ENCODE measurements at places on chromosomes 11 and 22.

DNA sequence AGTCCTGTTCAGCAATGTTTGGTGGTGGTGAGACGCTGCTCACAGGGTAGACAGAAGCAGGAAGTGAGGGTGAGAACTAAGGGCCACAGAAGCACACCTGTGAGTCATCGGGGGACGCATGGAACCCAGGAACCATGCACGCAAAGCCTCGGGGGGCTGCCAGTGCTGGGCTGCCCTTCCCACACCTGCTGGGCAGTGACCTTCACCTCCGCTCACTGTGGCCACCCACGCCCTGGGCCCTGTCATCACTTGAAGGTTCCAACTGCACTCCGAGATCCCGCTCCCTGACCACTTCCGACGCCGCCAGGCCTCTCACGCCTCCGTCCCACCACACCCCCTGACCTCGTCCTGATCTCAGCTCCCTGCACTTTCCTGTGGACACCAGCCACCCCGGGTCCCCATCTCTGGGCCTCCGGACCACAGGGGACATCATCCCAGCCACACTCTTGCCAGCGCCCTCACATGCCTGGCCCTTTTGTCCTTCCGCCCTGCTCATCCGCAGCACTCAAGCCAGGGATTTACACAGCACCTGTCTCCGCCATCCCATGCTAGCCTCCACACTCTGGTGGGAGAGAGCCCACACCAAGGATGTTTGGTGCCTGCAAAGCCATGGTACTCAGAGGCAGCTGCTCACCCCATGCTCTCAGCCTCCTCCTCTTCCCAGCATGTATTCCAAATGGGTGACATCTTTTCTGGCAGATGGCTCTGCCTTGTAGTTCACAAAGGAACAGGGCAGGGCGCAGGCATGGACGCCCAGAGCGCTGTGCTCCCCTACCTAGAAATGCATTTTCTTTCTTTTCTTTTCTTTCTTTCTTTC, 23.1 kb upstream of the ATXN10 start:
- no peak for DNase-seq

GRCh38 chr22:27896245-27896644, 22.8 kb downstream of the PITPNB start:
- DNase-seq: no peak

DNA sequence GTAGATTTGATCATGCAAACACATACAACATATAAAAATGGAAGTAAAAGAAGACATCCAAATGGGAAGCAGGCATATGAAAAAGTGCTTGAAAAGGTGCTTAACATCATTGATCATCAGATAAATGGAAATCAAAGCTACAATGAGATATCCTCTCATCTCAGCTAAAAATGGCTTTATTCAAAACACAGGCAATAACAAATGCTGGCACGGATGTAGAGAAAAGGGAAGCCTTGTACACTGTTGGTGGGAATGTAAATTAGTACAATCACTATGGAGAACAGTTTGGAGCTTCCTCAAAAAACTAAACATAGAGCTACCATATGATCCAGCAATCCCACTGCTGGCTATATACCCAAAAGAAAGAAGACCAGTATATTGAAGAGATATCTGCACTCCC, 549 bp upstream of the TCN1 start:
- DNase-seq: no peak

DNA sequence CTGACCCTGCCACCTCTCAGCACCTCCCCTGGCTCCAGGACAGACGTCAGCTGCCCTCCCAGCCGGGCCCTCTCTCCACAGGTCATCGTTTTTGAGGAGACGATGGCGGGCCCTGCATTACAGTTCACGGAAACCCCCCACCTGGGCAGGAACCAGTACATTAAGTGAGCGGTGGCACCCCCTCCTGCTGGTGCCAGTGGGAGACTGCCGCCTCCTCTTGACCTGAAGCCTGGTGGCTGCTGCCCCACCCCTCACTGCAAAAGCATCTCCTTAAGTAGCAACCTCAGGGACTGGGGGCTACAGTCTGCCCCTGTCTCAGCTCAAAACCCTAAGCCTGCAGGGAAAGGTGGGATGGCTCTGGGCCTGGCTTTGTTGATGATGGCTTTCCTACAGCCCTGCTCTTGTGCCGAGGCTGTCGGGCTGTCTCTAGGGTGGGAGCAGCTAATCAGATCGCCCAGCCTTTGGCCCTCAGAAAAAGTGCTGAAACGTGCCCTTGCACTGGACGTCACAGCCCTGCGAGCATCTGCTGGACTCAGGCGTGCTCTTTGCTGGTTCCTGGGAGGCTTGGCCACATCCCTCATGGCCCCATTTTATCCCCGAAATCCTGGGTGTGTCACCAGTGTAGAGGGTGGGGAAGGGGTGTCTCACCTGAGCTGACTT, 37.0 kb downstream of the B3GAT1 start:
- DNase-seq: no peak

DNA sequence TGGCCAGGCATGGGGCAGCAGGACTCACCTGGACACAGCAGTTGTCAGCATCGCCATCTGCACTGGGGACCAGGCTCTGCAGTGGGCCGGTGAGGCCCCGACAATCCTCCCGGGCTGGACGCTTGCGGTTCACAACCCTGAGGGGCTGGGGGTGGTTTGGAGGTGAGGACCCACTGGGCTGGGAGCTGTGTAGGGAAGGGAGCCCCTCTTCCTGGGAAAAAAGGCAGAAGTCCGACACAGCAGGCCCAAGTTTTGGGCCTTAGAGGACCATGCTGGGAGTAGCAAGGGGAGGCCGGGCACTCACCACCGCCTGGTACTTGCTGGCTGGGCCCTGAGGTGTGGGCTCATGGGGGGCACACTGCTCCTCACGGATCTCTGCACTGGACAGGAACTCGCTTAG, 39.8 kb upstream of the KCNJ11 start:
- no peak for DNase-seq

DNA sequence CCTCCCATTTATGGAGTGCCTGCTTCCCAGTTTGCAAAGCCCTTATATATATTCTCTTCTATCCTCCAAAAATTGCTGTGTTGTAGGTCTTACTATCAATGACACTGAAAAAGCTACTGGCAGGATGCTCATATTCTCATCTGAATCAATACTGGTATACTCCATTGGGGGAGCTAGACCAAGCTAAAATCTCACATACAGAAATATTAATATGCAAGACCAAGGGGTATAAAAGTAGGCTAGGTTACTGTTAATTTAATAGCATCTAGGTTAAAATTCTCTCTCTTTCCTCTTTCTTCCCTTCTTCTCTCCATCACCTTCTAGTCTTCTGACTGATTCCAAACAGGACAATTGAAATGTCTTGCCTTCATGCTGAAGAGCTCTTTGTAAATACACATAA, 17.1 kb upstream of the BDNF start:
- DNase-seq: no peak

DNA sequence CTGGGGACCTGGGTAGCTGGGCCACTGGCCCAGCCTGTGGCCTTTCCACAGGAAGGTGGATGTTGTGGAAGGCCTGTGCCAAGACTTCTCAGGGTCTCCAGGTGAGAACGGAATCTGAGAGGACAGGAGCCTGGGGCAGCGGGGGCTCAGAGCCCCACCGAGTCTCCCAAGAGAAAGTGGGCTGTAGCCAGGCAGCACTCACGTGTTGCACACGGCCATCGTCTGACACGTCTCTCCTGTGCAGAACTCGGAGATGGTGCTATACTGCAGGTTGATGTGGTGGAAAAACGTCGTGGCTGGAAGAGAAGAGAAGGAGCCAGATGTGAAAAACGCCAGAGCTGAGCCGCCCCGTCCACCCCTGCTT, 6.4 kb downstream of the MOB2 start:
- no peak for DNase-seq

- no peak for DNase-seq
These were observed 58.1 kb downstream of the CHRDL2 start for GRCh38 chr11:74672956-74673692.

- no peak for DNase-seq
These were observed 746.4 kb downstream of the BRD1 start for GRCh38 chr22:49081261-49081666.

DNA sequence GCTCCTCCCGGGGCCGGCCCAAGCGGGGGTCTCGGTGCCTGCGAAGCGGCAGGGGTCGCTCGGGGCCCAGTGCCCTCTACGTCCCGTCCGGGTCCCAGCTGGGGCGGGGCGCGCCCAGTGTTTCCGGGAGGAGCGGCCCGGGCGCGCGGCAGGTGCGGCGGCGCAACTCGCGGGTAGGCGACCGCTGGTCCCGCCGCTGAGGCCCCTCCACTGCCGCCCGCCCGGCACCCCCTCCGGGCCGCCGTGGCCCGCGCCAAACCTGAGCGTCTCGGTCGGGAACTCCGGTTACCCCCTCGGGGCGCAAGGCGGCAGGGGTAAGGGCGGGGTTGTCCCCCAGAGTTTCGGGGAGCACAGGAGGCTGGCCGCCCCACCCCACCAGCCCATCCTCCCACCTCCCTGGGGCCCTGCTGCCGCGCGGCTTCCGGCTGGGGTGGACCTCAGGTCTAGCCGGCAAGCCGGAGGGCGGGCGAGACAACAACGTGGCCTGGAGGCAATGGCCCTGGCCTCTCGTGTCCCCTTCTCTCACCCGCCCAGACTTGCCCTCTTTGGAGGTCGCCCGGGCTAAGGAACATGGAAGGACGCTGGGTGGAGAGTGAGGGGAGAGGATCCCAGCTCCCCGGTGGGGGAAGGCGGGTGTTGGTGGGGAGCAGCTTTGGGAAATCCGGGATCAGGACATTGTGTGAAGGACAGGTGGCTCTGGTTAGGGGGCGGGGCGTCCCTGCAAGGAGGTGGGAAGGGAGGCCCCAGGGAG, 398 bp upstream of the CRACR2B start:
- DNase-seq: no peak

DNA sequence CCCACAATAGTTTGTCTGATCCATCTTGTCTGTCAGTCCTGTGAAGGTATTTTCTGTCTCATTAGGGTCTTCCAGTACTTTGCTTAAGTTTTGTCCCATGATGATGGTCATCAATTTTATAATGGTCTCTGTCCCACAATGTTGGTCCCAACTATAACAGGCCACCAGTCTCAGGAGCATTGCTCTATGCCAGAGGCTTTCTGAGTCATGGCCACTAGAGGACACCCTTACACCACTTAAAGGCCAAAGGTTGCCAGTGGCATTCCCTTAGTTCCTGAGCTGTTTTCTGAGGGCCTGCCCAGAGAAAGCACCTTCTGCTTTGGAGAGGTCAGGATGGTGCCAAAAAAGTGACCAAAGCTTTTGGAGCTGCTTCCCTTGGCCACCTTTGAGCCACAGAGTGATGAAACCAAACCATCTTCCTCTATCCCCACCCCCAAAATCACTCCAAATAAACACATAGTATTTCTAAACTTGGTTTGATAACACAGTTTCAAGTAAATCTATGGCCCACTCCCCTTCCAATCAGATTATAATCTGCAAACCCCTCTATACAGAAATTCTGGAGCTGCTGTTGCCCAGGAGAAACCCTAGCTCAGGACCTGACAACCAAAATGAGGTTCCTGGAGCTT, 19.3 kb downstream of the EIF3F start:
- peak; percentile 11 for DNase-seq

GRCh38 chr22:48052621-48052890, 1290.1 kb downstream of the TBC1D22A start:
- DNase-seq: no peak

DNA sequence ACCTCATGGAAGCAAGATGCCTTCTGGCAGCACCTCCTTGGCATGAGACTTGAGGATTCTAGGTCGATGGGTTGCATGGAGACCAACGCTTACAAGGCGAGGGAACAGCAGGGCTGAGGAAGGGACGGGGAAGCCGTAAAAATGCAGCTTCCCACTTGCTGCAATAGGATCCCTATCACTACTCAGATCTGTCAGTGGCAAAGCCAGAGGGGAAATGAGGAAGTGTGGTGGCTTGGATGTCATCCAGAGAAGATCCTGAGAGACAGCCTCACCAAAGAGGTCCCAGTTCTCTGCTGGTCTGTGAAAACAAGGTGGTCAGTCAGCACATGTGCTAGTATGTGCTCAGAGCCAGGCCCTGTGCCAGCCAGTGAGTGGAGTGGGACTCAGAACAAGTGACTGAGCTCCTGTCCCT, 22.2 kb downstream of the CYB5R2 start:
- DNase-seq: no peak

- DNase-seq: no peak
These were observed 1.9 kb upstream of the POLD4 start for GRCh38 chr11:67355023-67355793.

GRCh38 chr11:128544471-128545051, 42.8 kb downstream of the ETS1 start:
- no peak for DNase-seq

DNA sequence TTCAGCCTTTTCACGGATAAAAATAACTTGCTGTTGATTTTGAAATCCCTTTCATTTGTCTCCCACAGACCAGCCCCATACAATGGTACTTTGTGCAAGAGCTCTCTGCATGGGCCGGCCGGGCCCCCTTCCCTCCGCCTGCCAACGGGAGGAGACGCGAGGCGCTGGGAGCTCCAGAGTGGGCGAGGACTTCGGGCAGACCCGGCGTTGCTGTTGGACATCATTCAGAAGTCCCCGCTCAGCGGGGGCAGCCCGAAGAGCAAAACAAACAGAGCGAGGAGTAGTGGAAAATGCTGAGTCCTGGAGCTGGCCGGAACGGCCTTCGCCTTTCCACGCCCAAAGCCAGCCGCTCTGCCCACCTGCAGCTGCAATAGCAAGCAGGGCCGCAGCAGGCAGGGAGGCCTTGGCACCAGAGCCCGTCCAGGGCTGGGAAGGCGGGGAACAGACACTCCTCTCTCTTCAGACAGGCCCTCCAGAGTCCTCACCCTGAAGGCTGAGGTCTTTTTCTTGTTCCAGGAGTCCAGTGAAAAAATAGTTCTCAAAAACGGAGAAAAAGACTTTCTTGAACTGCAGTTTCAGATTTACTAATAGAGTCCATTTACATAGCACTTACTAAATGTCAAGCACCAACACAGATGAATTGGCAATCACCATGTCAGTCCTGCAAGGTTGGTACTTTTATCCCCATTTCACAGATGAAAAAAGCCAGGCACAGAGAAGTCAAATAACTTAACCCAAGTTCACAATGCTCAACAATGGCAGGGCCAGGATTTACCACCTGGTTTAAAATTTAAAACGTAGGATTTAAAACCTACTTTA, 135.5 kb downstream of the ETS1 start:
- no peak for DNase-seq

DNA sequence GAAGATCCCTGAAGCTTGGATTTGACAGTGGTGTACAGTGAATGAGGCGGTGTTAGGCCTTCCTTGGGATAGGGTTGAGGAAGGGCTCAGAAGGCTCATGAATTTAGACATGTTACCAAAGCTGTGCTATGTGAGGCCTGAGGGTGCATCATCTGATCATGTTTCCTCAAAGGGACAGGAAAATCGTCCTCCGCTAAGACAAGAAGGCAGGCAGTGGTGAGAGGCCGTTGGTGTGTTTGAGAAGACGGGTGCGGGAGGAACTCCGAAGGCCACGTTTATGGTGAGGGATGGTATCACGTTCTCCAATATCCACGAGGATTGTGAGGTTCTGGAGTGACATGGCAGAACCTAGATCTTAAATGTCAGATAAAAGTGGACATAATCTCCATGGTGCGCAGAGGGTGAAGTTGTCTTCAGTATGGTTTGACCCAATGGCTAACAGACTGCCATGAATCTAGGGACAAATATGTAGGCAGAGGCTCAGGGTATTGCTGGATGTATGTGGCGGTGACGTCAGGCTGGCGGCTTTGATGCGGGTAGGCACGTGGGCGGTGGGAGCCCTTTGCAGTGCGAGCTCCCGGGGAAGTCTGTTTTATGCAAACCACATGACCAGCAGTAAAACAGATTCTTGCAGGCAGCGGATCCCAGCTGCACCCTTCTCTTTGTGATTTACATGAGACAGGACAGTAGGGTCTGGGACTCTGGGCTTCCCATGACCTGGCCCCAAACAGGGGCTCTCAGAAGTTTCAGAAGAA, 242.3 kb upstream of the B3GAT1 start:
- DNase-seq: no peak
